Aortic smooth muscle cell (primary cell): ENCODE measurements at places on chromosomes 7 and 10. TPM values are rescaled to one million over a fixed set of nuclear protein-coding genes. Genes with fewer than 3 reads are reported as not detected.

CHST12 gene
- 4.2 and 7.1 TPM in 2 replicates for total RNA-seq

MMRN2 gene
- 12.5 and 13.2 TPM in 2 replicates for total RNA-seq

TMEM184A gene
- total RNA-seq, result not detected in 2 replicates

HELLS gene
- total RNA-seq, result 23.5 and 38.8 TPM in 2 replicates

ELN gene
- total RNA-seq, result 55.2 and 219 TPM in 2 replicates

AQP1 gene
- 127 and 148 TPM in 2 replicates for total RNA-seq

AKR1E2 gene
- total RNA-seq, result 5.0 and 5.4 TPM in 2 replicates

SDK1 gene
- total RNA-seq, result 0.13 and 0.25 TPM in 2 replicates

CALY gene
- total RNA-seq, result not detected in 2 replicates

MOGAT3 gene
- total RNA-seq, result not detected in 2 replicates

SEMA3E gene
- 0.06 and 0.13 TPM in 2 replicates for total RNA-seq

HOXA1 gene
- total RNA-seq, result 0.12 and 0.13 TPM in 2 replicates

LOXL4 gene
- 74.9 and 82.6 TPM in 2 replicates for total RNA-seq

STEAP1B gene
- total RNA-seq, result 18.9 and 28.8 TPM in 2 replicates

CYP26C1 gene
- 0.06 and 0.13 TPM in 2 replicates for total RNA-seq

KLF14 gene
- total RNA-seq, result not detected in 2 replicates

CPVL gene
- total RNA-seq, result 0.13 TPM in 1 of 2 replicates, not detected in the other

ERVW-1 gene
- total RNA-seq, result not detected in 2 replicates

GIMAP5 gene
- 0.12 and 0.26 TPM in 2 replicates for total RNA-seq

ZNF511 gene
- total RNA-seq, result 18.4 and 21.8 TPM in 2 replicates

NODAL gene
- not detected in 2 replicates for total RNA-seq

TMEM140 gene
- total RNA-seq, result 18.8 and 25.4 TPM in 2 replicates

CALCR gene
- total RNA-seq, result not detected in 2 replicates
